ENCODE measurements at places on chromosomes 2 and 18. TPM values are rescaled to one million over a fixed set of nuclear protein-coding genes. Genes with fewer than 3 reads are reported as not detected.

TMEM214 gene
- 49.3 TPM for total RNA-seq

ANKRD53 gene
- 1.5 TPM for total RNA-seq

EFR3B gene
- 1.4 TPM for total RNA-seq

ABHD3 gene
- 5.9 TPM for total RNA-seq

TEKT4 gene
- not detected for total RNA-seq

ERFE gene
- total RNA-seq, result 0.65 TPM

SOX11 gene
- total RNA-seq, result 11.9 TPM

GREB1 gene
- total RNA-seq, result 0.83 TPM

HOXD4 gene
- total RNA-seq, result 0.30 TPM

DSC1 gene
- total RNA-seq, result 0.30 TPM

Data from smooth muscle cell of the umbilical artery (primary cell).